ENCODE measurements at places on chromosomes 4 and X. TPM values are rescaled to one million over a fixed set of nuclear protein-coding genes. Genes with fewer than 3 reads are reported as not detected.

Gene FRMD7
- 0.41 TPM for total RNA-seq

Gene GALNT7
- 13.5 TPM for total RNA-seq

Gene MAGEA10
- not detected for total RNA-seq

Gene VBP1
- 126 TPM for total RNA-seq

Gene GLRA2
- 113 TPM for total RNA-seq

Gene ACE2
- under 0.01 TPM for total RNA-seq

Gene SAGE1
- total RNA-seq: not detected
